ENCODE measurements at places on chromosomes 1 and 21.

DNA sequence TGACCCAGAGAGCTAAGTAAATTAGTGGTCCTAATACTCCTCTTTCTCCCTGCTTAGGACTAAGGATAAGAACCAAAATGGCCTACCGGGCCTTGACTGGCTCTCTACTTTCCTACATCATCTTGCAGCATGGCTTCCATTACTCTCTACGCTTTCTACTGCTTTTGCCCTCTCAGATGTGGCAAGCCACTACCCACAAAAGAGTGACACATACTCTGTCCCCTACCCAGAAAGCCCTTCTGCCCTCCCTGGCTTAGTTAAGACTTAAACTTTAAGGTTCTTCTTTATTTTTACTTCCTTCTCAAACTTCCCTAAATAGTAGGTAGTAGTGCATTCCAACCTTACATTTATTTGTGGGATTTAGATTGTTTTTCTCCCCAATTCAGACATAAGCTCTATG is 228.1 kb downstream of the TPR start:
- peak; percentile 46 for DNase-seq

GRCh38 chr1:9080705-9081291 is 11.4 kb upstream of the SLC2A5 start:
- DNase-seq = peak; percentile 40

GRCh38 chr1:7983086-7983778 is 21.7 kb downstream of the PARK7 start:
- no peak for DNase-seq

DNA sequence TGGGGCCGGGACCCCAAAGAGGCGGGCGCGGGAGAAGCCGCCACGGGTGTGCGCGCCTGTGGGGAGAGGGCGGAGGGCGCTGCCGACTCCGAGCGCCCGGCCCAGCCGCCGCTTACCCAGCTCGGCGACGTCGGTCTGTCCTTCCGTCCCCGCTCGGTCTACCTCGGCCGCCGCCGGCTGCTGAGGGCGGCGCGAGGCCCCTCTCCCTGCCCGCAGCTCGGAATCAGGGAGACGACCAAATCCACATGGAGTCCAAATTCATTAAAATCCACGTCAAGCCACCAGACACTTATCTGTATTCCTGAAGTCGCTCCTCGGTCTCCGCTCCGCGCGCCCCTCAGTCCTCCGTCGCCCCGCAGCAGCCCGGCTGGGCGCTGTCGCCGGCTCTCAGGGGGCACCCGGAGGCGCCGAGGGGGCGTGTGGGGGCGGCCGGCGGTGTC is 637 bp downstream of the PLXNA2 start:
- DNase-seq = no peak

- DNase-seq = no peak
Measured at GRCh38 chr1:212976586-212976985, 26.2 kb downstream of the VASH2 start.

GRCh38 chr1:208737922-208738321 is 493.7 kb upstream of the PLXNA2 start:
- peak; percentile 15 for DNase-seq

DNA sequence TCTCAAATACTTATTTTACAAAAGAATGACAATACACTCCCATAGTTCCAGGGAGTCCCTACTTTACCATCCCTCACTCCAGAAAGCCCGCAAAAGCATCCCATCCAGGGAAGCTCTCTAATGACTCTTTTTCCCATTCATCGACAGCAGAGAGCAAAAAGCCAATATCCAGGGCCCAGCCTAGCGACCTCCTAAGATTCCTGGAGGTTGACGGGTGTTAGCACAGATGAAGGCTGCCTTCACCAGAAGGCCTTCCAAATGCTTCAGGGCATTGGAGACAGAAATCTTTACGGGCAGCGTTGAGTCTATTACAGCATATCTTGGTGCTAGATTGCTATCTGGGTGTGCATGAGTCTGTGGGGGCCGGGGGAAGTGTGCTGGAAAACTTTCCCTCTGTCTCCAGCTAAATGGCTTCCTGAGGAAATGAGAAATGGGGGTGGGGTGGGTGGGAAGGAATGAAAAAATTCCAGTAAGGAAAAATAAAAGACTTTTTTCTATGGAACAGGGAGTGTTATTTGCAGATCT is 136.6 kb downstream of the PROX1 start:
- DNase-seq = no peak

DNA sequence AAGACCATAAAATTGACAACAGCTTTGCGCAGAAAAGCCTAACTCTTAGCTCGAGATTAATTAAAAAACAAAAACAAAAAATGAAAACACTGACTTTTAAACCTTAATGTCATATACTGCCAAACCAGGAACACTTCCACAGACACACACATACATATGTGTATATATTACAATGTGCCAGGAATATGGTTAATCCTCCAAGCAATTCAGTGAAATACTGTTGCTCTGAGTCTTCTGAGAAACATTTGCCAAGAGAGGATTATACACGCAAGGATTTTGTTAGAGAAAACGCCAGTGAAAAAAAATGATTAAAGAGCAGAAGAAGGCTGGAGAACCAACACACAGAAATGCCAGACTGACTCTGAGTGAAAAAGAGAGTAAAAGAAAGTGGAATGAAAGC is 116.7 kb upstream of the CHRM3 start:
- no peak for DNase-seq

GRCh38 chr1:114455102-114455785 is 55.8 kb downstream of the TRIM33 start:
- peak; percentile 53 for DNase-seq

DNA sequence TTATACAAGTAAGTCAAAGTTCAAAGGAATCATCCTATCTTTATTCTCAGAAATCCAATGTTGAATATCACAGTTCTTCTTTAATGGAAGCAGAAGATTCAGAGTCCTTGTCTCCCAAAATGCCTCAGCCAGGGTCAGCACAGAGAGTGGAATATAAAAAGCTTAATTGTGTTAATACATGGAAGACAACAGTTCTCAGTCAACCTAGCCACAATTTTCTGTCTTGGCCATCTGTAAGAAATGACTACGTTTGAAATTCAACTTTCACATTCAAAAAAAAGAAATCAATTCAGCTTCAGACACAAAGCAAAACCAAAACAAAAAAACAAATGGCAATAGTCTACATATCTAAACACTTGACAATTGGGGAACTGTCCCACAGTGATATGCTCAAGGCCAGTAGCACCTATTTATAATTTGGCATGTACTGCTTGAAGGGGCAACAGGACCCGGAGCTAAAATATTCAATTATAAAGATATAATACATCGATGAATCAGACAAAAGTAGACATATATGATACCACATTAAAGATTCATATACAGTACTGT is 27.3 kb upstream of the GLIS1 start:
- DNase-seq = peak; percentile 5

GRCh38 chr1:226697151-226697928 is 41.7 kb downstream of the ITPKB start:
- peak; percentile 74 for DNase-seq

- peak; percentile 76 for DNase-seq
Measured at GRCh38 chr1:21077085-21077484, 99.6 kb downstream of the EIF4G3 start.

- no peak for DNase-seq
Measured at GRCh38 chr1:20763417-20763816, 23.7 kb downstream of the HP1BP3 start.
